ENCODE measurements at places on chromosomes 1 and 21.

DNA sequence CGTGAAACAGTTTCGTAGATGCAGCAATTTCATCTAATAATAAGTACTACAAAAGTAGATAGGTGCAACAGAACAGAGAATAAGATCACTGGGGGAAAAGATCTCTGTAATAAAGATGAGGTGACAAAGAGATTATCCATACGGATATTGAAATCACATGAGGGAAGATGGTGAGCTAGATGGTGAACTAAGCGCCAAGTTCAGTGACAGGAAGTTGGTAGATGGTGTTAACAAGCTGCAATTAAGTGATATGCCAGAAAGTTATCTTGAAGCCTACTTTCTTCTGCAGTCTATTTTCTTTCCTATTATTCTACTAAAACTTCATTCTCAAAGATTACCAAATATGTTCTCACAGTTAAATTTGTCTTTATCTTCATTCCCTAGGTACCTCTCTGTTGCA is 7.1 kb downstream of the LRIF1 start:
- DNase-seq, result no peak

- DNase-seq, result no peak
These were observed 69.5 kb upstream of the SSX2IP start for GRCh38 chr1:84759756-84760155.

DNA sequence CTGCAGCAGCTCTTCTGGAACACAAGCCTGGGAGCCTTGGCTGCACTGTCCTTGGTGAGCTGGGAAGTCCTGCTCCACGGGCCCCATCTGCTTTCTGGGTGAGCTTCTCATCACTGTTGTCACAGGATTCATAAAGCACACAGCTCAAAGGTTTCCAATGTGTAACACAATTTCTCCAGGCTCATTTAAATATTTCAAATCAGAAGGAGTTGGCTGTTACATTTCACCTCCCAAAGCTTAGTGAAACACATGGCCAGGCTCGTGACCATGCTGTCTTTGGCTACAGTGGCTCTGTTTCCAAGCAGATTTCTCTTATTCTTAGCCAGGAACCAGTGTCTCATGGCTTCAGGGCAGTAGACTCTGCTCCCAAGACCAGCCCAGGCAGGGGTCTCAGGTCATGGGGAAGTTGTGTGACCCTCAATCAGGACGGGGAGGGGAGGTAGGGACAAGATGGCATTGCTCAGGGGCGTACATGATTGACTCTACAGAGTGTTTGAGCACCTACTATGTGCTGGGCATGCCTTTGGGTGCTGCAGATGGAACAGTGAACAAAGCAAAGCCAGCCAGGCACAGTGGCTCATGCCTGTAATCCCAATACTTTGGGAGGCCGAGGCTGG is 353.0 kb downstream of the NPHP4 start:
- DNase-seq, result no peak

DNA sequence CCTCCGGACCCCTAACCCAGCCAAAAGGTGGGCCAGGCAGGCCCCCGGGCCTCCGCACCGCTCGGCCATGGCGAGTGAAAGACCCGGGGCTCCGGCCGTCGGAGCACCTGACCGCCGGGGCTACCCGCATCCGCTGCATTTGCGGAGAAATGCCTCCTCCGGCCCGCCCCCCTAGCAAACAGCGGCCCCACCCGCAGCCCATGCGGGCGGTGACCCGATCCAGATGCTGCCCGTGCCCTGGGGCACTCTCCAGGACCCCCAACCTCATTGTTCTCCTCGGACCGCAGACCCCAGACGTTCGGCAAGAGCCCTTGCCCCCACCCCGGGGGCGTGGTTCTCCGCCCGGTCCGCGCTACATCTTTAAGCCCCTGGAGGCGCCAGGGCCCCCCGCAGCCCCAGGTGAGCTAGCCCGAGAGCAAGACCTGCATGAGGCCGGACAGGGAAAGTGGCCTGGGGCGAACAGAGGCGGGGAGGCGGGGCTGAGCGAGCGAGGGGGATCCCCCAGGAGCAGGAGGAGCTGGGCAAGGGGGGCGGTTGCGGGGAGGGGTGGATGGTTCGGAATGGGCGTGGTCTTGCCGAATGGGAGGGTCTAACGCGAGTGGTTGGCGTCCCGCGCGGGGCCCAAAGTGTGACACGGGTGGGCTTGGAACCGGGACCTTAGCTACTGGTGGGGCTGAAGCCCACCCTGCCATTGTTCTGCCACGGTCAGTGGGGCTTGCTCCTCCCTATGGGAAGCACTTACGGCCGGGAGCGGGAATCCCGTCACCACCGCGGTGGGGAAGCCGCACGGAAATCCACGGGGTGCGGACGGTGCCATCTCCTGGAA is 6.3 kb upstream of the CRYBG2 start:
- no peak for DNase-seq

- DNase-seq, result no peak
These were observed at the start of gene TNFRSF4 for GRCh38 chr1:1213345-1214265. Gene TNFRSF4, minus strand, starts transcription at chr1:1214153. Its CDS starts 26 bp downstream, at chr1:1214127.

GRCh38 chr1:167431909-167432650 is 86.2 kb downstream of the CD247 start:
- no peak for DNase-seq

DNA sequence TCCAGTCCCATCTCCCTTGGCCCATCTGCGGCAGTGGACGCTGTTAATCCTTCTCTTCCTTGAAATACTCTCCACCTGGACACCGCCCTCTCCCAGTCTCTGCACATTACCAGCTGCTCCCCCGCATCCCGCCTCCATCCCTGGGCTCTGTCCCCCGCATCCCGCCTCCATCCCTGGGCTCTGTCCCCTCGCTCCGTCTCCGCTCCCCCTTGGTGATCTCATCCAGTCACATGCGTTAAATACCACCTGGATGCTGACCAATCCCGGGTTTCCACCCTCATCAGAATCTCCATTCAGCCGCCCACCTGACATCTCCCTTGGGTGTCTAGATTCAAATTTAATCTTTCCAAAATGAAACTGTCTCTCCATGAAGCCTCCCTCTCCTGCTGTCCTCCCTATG is 106.1 kb downstream of the PRDM2 start:
- DNase-seq, result no peak

GRCh38 chr1:48031676-48032075 is 34.5 kb upstream of the TRABD2B start:
- DNase-seq, result peak; percentile 39

DNA sequence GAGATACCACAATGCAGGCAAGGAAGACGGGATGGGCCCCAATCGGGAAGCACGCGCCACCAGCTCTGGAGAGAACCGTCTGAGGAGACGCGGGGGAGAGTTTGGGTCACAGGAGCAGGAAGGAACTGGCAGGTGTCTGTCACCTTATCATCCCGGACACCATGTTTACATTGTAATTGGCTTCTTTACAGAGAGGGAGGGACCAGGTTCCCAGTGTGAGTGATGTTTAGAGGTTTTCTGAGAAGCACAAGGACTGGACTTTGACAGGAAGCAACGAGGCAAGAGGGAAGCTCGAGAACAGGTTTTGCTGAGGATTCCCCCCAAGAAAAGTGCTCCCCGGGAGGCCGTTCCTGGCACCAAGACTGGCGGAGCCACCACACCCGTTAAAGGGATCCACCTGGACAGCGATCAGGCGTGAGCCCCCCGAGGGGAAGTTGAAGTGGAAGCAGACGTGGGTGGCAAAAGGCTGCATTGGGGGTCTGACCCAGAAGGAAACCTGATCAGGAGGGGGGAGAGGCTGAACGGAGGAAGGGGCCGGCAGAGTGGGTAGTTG is 957 bp downstream of the EPS15 start:
- peak; percentile 41 for DNase-seq

DNA sequence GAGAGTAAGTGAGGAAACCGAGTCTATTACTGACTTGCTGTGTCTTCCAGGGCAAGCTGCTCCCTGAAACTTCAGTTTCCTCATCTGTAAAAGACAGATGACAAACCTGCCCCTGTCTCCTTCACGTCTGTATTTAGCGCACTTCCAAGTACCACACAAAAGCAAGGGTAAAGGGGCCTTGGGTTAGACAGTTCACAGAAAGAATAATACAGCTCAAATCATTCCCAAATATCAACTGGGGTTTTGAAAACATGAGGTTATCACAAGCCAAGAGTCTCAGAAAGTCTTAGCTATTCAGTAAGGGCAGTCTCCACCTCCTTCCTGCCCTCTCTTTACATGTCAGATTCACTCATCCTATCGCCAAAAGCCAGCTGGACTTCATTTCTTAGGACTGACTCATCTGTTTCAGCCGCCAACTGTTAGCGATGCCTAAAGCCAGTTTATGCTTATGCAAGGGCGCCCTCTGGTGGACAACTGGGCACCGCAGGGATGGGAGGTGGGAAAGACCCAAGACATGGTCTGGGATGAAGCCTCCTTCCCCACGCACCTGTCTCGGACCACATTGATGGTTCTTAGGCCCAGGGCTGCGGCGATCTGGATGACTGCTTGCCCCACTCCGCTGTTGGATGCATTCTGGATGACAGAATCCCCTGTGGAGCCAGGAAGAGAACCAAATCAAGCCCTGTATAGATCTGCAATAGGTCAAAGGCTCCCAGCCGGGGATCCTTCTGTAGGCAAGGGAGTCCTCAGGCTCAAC is 21.1 kb upstream of the SRSF4 start:
- DNase-seq, result peak; percentile 99

- no peak for DNase-seq
These were observed 15.5 kb upstream of the TSPEAR start for GRCh38 chr21:44726826-44727225.

DNA sequence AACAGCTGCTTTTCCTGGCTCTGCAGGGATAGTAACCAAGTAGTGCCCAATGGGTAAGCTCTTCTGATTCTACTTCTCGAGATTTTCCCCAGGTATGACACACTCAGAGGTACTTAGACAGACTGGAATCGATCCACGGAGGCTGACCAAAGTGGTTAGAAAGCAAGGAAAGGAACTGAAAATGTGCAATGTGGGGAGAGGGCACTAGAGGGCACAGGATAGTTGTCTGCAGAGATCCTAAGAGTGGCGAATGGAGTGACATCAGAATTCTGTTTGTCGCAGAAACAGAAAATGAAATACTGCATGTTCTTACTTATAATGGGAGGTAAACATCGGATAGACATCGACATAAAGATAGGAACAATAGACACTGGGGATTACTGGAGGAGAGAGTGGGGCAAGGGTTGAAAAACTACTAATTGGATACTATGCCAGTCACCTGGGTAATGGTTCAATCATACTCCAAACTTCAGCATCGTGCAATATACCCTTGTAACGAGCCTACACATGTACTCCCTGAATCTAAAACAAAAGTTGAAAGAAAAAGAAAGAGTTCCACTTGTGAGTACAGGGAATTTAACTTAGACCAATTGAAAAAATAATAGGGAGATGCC is 23.3 kb downstream of the CYP2J2 start:
- DNase-seq, result peak; percentile 26

DNA sequence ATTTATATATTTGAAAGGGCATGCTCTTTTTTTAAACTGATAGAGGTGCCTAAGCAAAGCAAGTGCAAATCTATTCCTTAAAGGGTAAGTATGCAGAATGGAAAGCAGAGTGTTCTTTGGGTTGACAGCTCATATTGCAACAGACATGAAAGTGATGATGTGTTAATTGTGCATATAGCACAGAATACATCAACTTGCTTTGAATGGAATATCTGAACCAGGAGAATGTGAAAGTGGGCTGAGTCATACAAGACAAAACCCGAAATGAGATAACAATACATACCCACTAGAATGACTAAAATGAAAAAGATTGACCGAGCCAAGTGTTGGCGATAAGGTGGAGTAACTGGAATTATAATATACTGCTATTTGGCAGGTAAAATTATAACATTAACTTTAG is 4.3 kb downstream of the CR1 start:
- DNase-seq, result no peak

DNA sequence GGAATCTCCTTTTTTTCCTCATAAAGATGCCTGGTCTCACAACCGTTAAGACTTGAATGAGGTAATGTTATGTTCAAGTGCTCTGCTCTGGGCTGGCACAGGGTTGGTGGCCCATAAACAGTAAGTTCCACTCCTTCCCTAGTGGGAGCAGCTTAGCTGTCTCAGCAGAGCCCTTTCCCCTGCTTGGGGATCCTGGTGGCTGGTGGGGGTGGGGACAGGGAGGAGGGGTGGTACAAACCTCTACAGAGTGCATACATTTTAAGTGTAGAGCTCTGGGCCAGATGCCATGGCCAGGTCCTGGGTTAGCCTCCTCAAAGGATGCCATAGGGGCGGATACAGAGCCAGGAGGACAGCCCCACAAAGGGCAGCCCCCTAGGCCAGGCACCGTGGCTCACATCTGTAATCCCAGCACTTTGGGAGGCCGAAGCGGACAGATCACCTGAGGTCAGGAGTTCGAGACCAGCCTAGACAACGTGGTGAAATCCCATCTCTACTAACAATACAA is 20.7 kb upstream of the PADI1 start:
- DNase-seq, result no peak

Data from choroid plexus epithelial cell (primary cell).